ENCODE measurements at places on chromosomes 1 and 21.

GRCh38 chr1:11536573-11537379, 57.8 kb downstream of the DISP3 start:
- no peak for DNase-seq

GRCh38 chr21:33202464-33203363, 27.0 kb upstream of the IFNAR2 start:
- DNase-seq: no peak

- no peak for DNase-seq
Observed at GRCh38 chr21:32316361-32317215, 17.9 kb downstream of the MRAP start.

DNA sequence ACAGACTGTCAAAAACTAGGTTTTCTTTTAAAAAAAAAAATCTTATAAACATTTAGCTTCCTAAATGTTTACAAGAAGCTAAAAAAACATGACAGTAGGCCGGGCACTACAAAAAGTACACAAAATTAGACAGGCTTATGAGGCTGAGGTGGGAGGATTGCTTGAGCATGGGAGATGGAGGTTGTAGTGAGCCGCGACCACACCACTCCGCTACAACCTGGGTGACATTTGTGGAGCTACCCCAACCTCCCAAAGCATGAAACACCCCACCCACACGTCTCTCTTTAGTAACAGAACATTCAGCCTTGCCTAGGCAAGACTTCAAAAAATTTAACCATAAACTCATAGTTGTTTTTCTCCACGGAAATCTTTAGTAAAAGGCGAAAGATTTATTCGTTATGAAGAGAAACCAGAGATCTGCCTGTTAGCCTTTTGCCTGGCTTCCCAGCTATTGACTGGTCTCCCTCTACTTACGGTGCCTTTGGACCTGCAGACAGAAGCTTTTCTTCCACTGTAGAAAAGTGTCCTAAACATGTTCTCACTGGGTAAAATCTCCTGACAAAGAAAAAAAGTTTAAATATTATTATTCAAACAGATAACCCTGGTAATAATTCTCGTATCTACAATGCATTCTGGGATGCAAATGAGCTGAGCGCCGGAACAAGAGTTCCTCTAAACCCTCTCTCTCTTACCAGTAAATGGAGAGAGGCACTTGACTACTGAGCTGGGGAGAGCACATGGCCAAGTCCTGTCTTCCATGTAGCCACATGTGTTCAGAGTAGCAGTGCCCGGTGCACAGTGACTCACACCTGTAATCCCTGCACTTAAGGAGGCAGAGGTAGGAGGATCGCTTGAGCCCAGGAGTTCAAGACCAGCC, 9.2 kb downstream of the RNU5D-1 start:
- DNase-seq: peak; percentile 52

- DNase-seq: no peak
Observed at GRCh38 chr1:228763561-228763960, 28.3 kb downstream of the RHOU start.

DNA sequence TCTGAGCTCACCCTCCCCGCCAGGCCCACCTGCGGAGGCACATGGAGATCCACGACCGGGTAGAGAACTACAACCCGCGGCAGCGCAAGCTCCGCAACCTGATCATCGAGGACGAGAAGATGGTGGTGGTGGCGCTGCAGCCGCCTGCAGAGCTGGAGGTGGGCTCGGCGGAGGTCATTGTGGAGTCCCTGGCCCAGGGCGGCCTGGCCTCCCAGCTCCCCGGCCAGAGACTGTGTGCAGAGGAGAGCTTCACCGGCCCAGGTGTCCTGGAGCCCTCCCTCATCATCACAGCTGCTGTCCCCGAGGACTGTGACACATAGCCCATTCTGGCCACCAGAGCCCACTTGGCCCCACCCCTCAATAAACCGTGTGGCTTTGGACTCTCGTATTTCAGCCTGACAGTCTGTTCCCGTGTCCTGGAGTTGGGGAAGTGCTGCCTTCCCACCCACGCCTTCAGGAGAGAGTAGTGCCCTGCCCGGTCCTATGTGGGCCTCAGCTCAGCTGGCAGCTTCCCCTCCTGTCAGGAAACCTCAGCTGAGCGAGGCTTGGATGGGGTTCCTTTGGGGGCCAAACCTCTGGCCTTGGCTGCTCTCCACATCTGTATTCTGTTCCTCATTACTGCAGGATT, 9.2 kb downstream of the ZBTB48 start:
- DNase-seq: no peak

DNA sequence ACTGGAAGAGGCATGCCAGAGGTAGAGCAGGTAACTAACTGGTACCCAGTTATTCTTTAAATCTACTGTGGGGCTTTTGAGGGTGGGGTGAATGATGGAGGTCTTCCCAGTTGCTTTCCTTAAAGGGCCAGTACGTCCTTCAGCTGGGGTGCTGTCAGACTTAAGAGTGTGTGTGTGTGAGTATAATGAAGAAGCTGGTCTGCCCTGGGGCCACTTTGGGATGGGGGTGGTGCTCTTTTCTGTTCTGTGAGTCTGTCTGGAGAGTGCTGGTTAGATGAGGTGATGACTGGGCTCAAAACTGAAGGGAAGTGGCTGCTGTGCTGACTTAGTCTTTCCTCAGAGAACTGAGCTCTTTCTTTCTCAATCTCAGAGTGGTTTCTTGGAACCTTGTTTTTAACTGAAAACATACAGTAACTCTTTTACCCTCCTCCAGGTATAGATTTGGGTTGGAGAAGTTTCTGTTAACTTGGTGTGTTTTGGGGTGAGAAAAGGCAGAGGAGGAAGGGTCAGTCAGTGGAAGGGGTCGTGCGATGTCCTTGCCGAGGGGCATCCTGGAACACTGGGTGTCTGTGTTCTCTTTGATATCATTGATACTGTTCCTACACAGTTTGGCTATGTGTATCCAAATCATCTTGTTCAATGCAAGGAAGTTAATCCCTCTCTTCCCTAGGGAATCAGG, 746 bp downstream of the MACF1 start:
- no peak for DNase-seq

- DNase-seq: no peak
Observed at GRCh38 chr1:94396356-94397010, 21.7 kb upstream of the ABCD3 start.

DNA sequence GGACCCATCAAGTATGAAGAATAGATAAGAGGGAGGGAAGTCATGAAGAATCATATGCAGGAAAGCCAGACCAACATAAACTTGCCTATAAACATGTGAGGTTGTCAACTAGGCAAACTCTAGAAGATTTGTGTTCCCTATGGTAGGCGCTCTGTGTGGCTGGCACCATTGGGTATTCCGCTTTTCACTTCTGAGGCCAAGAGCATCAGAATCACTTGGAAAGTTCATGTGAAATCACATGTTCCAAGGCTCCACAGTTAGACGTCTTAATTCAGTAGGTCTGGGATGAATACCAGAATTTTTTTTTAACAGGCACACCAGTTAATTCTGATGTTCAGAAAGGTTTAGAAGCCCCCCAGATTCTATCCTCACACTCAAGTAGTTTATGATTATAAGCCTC, 50.5 kb upstream of the LAX1 start:
- no peak for DNase-seq

DNA sequence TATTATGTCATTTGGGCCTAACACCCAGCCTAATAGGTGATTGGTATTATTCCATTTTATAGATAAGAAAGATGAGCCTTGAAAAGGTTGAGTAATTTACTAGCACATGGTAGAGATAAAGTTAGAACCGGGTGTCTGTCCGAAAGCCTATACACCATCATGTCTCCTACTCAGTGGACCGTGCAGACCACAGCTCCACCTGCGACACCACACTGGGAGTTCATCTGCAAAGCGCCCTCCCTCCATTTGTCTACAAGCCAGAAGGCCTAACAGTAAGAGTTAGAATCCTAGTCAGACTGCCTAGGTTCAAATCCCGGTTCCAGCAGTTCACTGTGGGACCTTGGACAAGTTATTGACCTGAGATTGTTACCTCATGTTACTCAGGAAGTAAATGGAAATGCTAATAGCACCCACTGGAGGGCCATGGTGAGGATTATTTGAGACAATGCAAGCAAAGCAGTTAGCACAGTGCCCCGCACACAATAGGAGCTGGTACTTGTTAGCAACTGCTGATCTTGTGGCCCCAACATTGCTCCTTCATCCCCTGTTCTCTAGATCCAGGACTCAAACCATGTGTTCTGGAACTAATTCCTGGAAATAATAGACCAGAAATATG, 20.5 kb downstream of the ARMH1 start:
- DNase-seq: no peak

DNA sequence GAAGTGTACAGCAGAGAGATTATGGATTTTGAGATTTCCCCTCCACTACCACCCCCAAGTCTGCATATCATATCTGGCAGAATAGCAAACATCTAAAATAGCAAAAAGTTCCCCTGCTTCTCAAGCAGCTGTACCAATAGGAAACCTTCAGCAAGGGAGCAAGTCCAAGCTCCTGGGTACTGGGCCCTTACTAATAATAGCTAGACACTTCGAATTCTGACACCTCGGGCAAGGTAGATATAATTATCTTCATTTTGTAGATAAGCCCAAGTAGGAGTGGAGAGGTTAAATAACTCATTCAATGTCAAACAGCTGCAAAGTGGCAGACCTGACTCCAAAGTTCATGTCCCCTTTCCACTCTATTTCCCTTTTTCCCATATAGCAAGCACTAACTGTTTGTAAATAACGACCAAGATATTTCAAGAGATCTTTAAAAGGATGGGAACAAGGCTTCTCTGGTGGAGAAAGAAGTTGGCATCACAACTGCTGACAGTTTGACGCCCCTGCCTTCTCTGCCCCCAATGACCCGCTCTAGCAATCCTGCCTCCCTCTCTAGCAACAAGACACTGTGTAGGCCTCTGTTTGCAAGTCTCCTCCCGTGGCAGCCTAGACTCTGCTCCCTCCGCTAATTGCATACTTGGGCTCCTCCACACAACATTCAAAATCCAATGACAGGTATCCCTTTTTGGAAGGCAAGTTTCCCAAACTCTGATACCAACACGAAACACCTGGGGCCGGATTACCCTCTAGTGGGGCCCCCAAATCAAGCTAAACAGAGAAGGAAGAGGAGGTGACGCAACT, 18.7 kb upstream of the ADAR start:
- DNase-seq: no peak

DNA sequence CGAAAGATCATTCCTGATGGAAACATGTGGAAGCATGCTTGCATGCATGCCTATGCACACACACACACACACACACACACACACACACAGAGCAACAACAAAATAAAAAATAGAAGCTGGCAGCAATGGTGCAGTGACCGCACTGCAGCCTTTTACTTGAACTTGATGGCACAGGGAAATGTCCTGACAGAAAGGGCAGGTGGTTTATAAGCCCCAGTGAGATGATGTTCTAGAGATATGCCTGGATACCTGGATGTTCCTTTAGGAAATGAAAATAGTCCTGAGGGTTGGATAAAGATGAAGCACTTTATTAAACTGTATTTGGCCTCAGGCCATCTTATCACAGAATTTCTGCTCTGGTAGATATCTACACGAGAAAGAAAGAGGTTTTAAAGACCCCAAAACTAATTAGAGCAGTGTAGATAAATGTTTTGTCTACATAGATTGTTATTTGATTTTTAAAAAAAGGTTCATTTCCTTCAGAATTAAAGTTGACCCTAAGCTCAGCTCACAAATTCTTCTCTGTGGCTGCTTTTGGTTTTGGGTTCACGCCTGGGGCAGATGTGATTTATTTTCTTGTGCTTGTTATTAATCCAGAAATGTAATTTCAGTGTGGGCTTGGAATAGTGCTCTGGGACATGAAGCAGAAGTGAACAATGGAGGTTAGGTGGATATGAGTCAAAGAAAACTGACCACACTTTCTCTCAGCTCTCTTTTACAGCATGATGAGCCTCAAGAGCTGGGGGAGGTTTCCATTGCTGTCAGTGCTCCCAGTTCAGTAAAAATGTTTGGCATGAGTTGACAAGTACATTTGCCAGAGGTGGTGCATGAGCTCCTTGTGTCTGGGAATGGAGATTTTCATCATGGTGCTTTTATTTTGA, 22.9 kb downstream of the ADAM30 start:
- DNase-seq: no peak

DNA sequence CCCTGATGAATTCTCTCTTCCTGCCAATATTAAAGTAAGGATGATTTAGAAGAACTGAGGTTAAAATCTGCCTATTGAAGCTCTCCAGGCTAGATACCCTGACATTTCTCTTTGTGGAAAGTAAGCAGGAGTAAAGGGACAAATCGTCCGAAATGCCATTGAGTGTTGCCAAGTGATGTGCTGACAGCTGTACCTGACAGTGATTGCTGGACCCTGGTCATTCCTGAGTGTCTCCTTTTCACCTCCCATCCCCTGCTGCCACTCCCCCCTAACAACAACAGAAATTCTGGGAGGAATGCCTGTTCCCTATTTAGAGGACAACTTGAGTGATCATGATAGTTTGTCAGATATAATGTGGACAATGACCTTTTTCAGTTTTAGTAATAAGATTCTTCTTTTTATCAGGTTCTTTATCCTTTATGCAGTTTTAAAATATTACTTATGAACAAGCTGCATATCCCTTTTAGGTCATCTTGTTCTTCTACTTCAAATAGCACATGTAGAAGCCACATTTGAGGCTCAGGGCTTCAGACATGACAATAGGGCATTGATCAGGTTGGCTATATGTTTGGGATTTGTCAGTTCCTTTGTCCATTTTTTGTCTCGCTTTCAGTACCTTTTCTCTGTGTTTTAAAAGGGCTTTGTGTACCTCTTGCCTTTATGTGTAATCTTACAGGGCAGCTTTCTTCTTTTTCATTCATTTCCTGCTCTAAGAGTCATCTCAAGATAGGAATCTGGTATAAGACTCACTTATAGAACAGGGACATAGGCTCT, 56.0 kb downstream of the ITSN1 start:
- no peak for DNase-seq

GRCh38 chr1:222525951-222526350, 22.0 kb downstream of the HHIPL2 start:
- no peak for DNase-seq

DNA sequence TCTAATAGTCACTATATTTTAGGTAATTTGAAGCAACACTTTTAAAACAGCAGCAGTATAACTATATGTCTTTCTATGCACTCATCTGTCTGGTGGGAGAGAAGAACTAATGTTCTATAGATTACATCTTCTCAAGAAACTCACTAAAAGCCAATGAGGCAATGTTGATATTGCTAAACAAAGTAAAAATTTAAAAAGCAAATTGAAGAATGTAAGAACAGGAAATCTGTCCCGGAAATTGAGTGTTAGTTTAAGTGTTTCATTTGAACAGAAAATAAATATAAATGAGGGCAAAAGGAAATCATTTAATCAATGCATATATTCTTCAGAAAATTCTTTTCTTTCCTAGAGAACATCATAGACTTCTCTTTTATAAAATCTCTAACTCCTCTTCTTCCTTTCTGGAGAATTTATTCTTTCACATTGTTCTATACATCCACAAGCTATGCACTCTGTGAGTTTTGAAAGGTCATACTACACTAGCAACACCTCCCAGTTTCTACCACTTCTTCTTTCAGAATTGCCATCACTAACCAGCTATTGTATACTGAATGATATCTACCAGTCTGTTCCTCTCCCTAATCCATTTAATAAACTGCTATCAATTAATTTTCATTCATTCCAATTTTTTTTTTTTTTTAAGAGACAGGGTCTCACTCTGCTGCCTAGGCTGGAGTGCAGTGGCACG, 153.0 kb downstream of the USH2A start:
- DNase-seq: no peak
